Prostate gland (tissue), 2 donors: ENCODE measurements at places on chromosomes 13 and 19. TPM values are rescaled to one million over a fixed set of nuclear protein-coding genes. Genes with fewer than 3 reads are reported as not detected.

- no peak for DNase-seq
Measured at GRCh38 chr13:80010286-80010831, 330.6 kb downstream of the SPRY2 start.

The SMIM44 gene
- total RNA-seq, result not detected

GRCh38 chr13:35723053-35723461, 246.6 kb upstream of the MAB21L1 start:
- DNase-seq, result no peak

- no peak for DNase-seq
Measured at GRCh38 chr13:112058941-112059340, 8.0 kb upstream of the SOX1 start.

DNA sequence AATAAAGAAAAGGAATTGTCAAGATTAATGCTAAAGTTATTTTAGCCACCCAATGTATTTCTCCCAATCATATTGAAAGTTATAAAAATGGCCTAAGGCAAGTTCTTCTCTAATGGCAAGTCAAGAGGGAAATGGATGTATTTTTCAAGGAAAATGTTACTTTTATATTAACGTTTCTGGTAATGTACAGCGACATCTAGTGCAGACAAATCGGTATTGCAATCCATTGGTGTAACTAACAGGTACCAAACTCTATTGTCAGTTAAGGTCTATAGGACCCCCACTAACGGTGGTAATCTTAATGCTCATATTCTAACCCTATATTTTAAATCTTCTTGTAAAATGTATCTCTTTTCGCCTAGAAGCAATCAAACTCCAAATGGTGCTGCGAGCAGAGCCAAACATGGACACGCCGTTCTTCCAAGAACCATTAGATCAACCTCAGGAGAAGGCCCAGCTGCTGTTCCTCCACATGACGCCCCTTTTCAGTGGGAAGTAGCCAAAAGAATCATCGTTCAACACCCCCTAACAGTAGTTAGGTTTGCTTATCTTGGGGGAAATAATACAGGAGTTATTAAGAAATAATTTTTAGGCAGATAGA, 98.5 kb upstream of the PABPC3 start:
- no peak for DNase-seq

The GIPC3 gene
- total RNA-seq, result 1.9 TPM

- DNase-seq, result no peak
Measured at GRCh38 chr19:14941189-14941588, at the start of gene OR7C2. TSS of gene OR7C2 (plus strand) at chr19:14941489. CDS start at chr19:14941489, 0 bp downstream.

The TEAD2 gene
- 28.0 TPM for total RNA-seq
